ENCODE measurements at places on chromosomes 3 and 15. TPM values are rescaled to one million over a fixed set of nuclear protein-coding genes. Genes with fewer than 3 reads are reported as not detected.
A peak's percentile ranks its signal among the peaks of the same experiment; 100 is the strongest.

GRCh38 chr3:190387578-190388213 is at the start of gene CLDN16:
Gene CLDN16, plus strand, starts transcription at chr3:190388163. Its CDS starts 167 bp downstream, at chr3:190388330.
- no peak for DNase-seq
- peaks cover 21% of the 10 kb centered on the region for H3K4me1 ChIP-seq
- no peaks in the 10 kb centered on the region for H3K36me3 ChIP-seq
- peak within 1 kb of the TSS; percentile 95 for H3K27ac ChIP-seq
- H3K4me3 ChIP-seq: no peak within 1 kb of the TSS

DNA sequence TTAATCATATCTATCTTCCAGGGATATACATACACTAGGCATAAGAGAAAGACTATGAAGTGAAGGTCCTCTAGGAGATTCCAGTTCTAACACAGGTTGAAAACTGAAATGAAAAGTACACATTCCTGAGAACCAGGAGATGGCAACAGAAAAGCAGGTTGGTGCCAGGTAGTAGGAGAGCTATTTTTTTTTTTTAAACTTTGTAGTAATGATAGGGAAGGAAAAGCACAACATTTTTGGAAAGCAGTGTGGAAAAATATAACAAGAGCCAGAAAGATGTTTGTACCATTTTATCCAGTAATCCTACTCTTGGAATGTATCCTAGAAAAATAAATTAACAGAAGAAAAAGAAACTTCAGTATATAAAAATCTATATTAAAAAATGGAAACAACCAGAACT is 189.9 kb downstream of the DTWD1 start:
- H3K36me3 ChIP-seq: no peaks in the 10 kb centered on the region
- H3K4me3 ChIP-seq: no peak overlapping the region
- H3K27ac ChIP-seq: no peak overlapping the region
- H3K27me3 ChIP-seq: no peaks in the 10 kb centered on the region
- H3K4me1 ChIP-seq: no peaks in the 10 kb centered on the region

- DNase-seq: no peak
- no peak overlapping the region for H3K27ac ChIP-seq
- no peaks in the 10 kb centered on the region for H3K4me1 ChIP-seq
- H3K27me3 ChIP-seq: no peaks in the 10 kb centered on the region
These were observed 5.2 kb upstream of the C3orf85 start for GRCh38 chr3:109131276-109131675.

GRCh38 chr3:86748015-86748414 is 242.9 kb downstream of the VGLL3 start:
- no peaks in the 10 kb centered on the region for H3K36me3 ChIP-seq
- no peaks in the 10 kb centered on the region for H3K27me3 ChIP-seq
- H3K4me3 ChIP-seq: no peak overlapping the region
- DNase-seq: no peak

GRCh38 chr3:129663045-129663446 is 56.6 kb upstream of the PLXND1 start:
- H3K4me3 ChIP-seq: peak overlapping the region; percentile 22
- peak overlapping the region; percentile 68 for H3K27ac ChIP-seq
- peaks cover 30% of the 10 kb centered on the region for H3K4me1 ChIP-seq

DNA sequence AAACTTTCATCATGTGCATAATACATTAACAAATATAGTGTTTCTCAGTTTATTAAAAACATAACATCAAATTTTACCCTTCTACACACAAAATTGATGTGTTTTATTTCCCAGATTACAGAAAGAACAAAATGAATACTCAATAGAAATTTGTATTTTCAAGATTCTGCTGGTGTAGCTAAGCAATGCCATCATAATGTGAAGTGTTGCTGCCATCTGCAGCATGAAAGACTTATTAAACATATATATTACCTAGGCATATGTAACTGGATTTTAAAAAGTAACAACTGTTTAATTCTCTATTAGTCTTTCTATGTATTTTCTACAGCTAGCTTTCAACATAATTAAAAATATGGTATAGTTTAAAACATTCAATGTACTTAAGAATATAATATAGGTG is 27.5 kb downstream of the PLSCR5 start:
- no peak overlapping the region for H3K4me3 ChIP-seq
- H3K4me1 ChIP-seq: peaks cover 15% of the 10 kb centered on the region
- DNase-seq: peak; percentile 60
- H3K36me3 ChIP-seq: no peaks in the 10 kb centered on the region

DNA sequence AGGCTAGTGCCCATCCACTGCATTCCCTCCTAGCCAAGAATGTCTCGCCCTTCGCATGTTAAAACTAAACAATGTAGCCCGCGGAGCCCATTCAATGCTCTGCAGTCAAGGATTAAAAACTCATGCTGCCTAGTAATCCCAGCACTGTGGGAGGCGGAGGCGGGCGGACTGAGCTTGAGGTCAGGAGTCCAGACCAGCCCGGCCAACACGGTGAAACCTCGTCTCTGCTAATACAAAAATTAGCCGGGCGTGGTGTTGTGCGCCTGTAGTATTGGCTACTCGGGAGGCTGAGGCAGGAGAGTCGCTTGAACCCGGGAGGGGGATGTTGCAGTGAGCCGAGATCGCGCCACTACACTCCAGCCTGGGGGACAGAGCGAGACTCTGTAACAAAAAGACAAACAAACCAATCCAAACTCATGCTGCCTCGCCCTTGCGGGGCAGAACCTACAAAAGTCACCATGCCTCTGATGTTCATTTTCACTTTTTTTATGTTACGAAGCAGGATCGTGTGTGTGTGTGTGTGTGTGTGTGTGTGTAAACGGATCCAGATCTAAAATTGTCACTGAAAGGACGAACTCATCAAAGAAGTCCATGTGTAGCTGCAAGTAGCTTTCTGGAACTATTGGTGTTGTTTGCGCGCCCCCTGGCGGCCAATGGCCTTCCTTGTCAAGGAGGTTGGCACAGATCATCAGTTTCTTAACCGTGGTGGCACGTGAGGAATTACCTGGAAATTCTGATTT is 54.8 kb upstream of the SPESP1 start:
- H3K4me3 ChIP-seq: peak overlapping the region; percentile 33
- no peaks in the 10 kb centered on the region for H3K4me1 ChIP-seq
- peak; percentile 93 for DNase-seq
- H3K27ac ChIP-seq: no peak overlapping the region
- peaks cover 11% of the 10 kb centered on the region for H3K27me3 ChIP-seq

DNA sequence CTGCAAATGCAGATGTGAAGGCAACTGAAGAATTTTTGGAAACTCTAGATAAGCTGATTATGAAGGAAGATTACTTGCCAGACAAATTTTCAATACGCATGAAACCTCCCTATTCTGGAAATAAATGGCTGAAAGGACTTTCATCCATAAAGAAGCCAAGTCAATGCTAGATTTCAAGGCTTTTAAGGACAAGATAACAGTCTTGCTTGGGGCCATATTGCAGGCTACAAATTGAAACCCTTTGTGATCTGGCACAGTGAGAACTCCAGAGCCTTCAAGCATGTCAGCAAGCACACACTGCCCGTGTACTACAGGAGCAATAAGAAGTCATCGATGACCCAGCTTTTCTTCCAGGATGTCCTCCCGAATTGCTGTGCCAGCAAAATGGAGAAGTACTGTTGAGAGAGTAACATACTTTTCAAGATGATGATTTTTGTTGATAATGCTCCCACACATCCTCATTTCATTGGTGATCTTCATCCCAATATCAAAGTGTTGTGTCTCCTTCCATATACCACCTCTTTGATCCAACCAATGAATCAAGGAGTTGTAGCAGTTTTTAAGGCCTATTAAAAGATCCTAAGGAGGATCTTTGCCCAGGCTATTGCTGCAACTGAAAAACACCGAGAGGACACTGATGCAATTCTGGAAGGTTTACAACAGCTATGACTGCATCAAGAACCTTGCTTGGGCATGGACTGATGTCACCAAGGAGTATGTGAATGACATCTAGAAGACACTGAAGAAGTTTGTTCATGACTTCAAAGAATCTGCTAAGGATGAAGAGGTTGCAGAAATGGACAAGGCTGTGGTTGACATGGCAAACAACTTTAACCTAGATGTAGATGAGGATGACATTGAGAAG is 20.3 kb downstream of the CALML4 start:
- DNase-seq: no peak
- H3K27me3 ChIP-seq: no peaks in the 10 kb centered on the region

DNA sequence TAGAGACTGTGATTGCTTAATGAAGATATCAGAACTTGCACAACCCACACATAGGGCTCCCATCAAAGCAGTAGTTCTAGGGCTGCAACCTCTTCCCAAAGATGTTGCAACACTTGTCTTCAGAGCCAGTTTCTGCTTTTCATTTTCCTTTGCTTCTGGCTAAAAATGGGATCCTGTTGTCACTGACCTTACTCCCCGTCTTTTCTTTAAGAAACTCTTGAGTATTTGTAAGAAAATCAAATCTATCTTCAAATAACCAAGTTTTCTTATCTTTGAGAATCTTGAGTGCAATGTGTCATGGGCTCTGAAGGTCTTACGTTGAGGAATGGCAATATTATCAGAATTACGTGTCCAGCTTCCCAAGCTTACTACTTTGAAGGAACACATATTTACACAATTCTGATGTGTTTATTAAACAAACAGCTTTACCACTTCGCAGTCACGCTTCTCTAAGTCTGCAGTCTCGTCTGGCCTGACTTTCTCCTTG is 24.1 kb downstream of the CACNA1D start:
- no peaks in the 10 kb centered on the region for H3K36me3 ChIP-seq
- H3K27me3 ChIP-seq: peaks cover 10% of the 10 kb centered on the region
- H3K4me1 ChIP-seq: no peaks in the 10 kb centered on the region
- peak; percentile 30 for DNase-seq
- H3K4me3 ChIP-seq: no peak overlapping the region

Gene GLCE
- 8.3 TPM for total RNA-seq

Gene CDAN1
- total RNA-seq: 9.5 TPM

All from MCF 10A (cell line).